Germinal center (tissue), 1 donor: ENCODE measurements at places on chromosomes 5 and 9.
A peak's percentile ranks its signal among the peaks of the same experiment; 100 is the strongest.

DNA sequence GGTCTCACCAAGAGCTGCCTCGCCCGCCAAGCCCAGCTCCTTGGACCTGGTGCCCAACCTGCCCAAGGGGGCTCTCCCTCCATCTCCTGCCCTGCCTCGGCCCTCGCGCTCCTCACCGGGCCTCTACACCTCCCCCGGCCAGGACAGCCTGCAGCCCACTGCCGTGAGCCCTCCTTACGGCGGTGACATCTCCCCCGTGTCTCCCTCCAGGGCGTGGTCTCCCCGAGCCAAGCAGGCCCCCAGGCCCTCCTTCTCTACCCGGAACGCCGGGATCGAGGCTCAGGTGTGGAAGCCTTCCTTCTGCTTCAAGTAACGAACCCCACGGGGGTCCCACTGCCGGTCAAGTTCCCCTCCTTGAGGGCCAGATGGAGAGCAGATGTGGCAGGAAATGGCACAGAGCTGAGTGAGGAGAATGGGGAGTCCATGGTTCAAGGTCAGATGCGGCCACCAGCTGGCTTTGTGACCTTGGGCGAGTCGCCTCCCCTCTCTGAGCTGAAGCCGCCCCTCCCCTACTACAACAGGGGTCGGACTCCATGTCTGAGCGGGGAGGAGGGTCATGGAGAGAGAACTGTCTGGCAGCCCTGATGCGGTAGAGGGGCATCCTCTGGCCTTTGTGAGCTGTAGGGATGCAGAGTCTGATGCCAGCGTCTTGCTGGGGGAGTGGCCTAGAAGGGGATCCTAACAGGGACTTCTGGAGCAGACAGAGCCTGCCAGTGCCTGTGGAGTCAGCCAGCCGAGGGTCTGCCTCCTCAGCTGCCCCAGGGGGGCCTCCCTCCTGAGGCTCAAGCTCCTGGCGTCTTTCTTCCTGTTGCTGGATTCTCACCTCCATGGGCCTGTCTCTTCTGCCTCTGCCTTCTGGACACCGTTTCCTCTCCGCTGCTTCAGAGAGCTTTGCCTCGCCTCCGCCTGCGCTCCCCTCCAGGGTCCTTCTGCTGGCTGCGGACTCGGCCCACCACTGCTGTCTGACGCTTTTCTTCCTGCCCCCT is 9.9 kb downstream of the SYNPO start:
- DNase-seq: no peak

GRCh38 chr5:130729541-130729940 is 435.5 kb downstream of the HINT1 start:
- no peak for DNase-seq

GRCh38 chr9:116096853-116097252 is 56.7 kb upstream of the PAPPA start:
- no peak for DNase-seq

GRCh38 chr9:132003319-132003704 is 76.4 kb downstream of the MED27 start:
- no peak for DNase-seq

DNA sequence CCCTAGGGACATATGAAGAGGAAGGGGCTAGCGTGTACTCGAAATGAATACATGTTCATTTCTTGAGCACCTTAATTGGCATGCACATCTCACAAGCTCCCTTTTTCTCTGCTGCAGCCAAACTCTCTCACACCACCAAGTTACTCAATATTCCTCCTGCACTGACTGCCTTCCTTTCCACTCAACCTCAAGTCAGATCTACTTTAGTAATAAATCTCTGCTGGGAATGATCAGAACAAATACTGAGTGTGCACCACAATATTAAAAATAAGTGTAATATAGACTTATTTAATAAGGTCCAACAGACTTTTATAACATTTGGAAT is 995.8 kb upstream of the WWC1 start:
- no peak for DNase-seq

GRCh38 chr5:55959208-55959607 is 35.6 kb downstream of the IL6ST start:
- DNase-seq: no peak

DNA sequence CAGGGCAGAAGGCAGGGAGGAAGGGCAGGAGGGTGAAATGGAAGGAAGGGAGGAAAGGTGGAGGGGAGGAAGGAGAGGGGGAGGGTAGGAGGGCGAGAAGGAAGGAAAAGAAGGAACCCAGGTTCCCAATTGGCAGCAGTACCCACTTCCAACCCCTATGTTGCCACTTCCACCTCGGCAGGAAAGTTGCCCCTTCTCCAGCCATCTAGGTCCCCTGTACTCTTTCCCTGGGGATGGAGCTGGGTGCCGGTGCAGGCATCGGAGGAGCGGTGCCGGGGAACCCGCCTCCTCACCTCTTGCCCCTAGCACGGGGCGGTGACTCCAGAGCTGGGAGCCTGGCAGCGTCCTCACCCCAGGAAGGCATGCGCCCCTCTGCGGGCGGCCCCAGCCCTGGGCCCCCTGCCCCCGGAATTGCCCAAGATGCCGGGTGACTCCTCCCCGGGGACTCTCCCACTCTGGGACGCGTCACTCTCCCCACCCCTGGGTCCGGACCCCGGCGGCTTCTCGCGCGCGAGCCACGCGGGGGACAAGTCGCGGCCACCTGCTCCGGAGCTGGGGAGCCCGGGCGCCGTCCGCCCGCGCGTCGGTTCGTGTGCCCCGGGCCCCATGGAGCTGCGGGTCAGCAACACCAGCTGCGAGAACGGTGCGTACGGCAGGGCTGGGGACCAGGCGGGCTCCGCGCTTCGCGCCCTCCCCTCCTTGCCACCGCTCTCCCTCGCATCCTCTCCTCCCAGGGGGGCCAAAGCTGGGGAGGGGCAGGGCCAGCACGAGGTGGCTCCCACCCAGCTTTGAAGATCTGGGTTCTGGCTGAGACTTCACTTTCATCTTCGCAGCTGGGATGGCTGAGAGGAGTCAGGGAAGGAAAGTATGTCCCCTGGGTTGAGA is at the start of gene NIPAL4:
NIPAL4 (plus strand) TSS at position 499 of the 885 bp plus-strand sequence; CDS start at position 607, 108 bp downstream.
- DNase-seq: peak; percentile 24

- DNase-seq: no peak
These were observed 220.8 kb downstream of the PRR16 start for GRCh38 chr5:120684749-120685415.

- peak; percentile 54 for DNase-seq
These were observed 72.6 kb downstream of the PIK3R1 start for GRCh38 chr5:68287976-68288706.

GRCh38 chr9:13267743-13268142 is 11.7 kb downstream of the MPDZ start:
- no peak for DNase-seq

DNA sequence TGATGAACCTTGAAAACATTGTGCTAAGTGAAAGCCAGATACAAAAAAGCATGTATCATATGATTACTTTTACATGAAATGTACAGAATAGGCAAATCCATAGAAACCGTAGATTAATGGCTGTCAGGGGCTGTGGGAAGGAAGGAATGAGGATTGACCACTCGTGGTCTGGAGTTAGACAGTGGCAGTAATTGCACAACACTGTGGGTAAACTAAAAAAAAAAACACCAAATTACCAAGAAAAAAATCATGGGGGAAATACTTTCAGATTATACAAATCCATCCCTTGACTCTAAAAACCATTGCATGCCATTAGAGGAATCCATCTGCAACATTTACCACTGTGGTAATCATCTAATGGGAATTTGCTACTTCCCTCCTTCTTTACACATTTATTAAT is 140.0 kb downstream of the SIL1 start:
- DNase-seq: no peak

- DNase-seq: no peak
These were observed 8.9 kb downstream of the SRP19 start for GRCh38 chr5:112869948-112870347.

GRCh38 chr9:114276908-114277821 is 45.7 kb upstream of the ORM1 start:
- no peak for DNase-seq

DNA sequence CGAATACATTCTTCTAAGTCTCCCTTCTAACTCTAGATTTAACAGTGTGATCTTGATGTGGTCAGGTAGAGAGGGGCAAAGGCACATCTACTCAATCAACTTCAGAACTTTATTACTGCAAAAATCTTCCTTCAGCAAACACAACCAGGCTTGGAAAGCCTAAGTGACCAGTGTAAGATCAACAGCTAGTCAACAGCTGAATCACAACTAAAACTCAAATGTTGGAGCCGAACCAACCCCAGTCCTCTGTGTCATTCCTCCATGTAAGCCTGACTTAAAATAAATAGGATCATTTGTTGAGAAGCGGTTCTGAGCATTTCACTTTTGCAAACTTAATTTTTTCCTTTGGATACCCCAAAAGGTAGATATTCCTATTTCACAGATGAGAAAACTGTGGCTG is 352.7 kb downstream of the EBF1 start:
- no peak for DNase-seq

- DNase-seq: no peak
These were observed 47.7 kb upstream of the ANGPTL2 start for GRCh38 chr9:127170103-127170502.

- no peak for DNase-seq
These were observed 702.8 kb downstream of the SEMA5A start for GRCh38 chr5:8842971-8843551.

GRCh38 chr5:20605732-20606525 is 617.9 kb upstream of the CDH18 start:
- DNase-seq: no peak

DNA sequence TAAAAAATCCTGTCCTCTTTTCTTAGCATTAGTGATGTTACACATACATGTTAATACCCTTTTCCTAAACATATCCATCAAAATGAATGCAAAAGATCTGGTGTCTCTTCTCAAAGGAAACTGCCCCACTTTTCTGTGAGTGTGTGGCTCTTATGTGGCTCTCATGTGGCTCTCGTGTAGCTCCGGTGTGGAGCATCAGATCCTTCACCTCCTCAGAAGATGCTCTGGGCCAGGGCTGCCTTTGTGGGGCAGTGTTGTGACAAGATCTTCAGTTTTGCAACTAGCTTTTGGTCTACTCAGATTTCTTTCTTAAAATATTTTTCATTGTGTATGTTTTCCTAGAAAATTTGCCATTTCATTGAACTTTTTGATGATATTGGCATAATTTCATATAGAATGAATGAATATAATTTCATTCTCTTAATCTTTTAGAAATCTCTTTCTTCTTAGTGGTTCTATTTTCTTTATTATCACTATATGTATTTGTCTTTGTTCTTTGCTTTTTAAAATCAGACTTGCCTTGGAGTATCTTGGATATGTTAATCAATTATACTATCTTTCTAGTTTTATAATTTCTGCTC is 19.4 kb downstream of the GARNL3 start:
- no peak for DNase-seq

DNA sequence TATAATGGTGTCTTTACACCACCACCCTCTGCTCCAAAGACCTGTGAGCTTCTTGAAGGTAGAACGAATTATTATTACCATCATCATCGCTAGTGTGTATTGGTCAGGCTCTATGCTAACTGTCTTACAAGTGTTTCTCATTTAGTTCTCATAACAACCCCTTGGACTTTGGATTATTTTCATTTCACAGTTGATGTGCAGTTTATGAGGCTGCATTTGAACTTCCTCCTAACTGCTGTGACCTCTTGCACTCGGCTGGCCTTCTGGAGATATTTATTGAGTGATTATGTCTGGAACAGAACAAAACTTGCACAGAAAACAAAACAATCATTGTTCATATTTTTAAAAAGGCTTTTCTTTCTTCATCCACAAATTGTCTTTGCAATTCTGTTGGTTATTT is 306.3 kb upstream of the SGCD start:
- no peak for DNase-seq

DNA sequence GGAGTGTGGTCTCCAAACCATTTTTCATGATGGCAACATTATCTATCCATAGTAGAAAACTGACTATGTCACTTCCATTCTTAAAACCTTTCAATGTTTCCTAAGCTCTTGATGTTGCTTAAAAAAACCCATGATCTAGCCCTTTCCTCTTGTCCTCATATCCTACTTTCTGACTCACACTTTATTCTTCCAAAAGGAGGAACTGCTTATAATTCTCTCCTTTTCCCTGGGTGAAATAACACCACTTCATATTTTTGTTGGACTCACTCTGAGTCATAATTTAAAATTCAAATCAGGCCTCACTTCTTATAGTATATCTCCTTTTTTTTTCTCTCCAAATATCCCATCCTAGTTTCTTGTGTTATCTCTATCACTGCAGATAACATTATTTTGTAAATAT is 513.9 kb downstream of the MAN2A1 start:
- DNase-seq: no peak

- no peak for DNase-seq
These were observed 3.0 kb downstream of the EQTN start for GRCh38 chr9:27293996-27294395.

GRCh38 chr5:159089675-159090074 is 10.0 kb downstream of the EBF1 start:
- no peak for DNase-seq

DNA sequence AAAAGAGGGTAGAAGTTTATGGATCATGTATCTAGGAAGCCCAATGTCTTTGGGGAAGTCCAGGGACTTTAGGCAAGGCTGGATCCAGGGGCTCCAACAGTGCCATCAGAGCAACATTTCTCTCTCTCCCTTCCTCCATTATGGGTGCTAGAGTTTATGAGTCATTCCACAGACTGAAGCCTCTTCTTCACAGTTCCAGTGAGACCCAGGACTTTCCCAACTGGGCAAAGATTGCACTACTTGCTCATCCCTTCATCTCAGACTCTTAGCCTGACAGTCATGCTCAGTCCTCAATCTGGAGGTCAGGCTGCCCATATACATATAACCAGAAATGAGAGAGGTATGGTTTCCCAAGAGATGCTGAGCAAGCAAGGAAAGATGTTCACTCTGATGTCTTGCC is 110.7 kb downstream of the FEM1C start:
- no peak for DNase-seq

- no peak for DNase-seq
These were observed 5.8 kb upstream of the CARNMT1 start for GRCh38 chr9:75033791-75034473.

GRCh38 chr9:124128568-124129166 is 117.1 kb downstream of the LHX2 start:
- no peak for DNase-seq

GRCh38 chr9:4126184-4126865 is 173.5 kb downstream of the GLIS3 start:
- DNase-seq: no peak

DNA sequence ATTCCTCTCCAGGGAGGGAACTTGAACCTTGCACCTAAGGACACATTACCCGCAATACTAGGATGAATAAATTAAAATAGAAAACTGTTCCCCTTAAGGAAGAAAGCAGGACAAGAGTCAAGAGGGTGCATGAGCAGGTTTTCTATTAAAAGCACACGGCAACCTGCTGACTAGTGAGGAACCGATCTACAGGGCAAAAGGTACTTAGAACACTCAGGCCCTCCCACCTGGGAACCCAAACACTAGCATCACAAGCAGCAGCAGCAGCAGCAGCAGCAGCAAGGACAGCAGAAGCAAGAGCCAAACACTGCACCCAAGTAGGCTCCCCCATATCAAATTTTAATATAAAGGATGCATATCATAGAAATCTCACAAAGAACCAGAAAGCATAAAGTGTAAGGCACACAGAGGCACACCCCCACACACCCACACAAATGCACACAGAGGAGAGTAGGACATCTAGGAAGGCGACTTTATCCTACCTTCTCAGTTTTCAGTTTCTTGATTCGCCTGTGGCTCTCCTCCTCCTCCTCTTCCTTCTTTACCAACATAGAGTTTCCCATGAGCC is 2.8 kb downstream of the ZNF608 start:
- peak; percentile 54 for DNase-seq
